Fibroblast of mammary gland (primary cell): ENCODE measurements at places on chromosomes 5 and 9.

GRCh38 chr9:84655447-84655846, 14.1 kb upstream of the NTRK2 start:
- no peak for DNase-seq

DNA sequence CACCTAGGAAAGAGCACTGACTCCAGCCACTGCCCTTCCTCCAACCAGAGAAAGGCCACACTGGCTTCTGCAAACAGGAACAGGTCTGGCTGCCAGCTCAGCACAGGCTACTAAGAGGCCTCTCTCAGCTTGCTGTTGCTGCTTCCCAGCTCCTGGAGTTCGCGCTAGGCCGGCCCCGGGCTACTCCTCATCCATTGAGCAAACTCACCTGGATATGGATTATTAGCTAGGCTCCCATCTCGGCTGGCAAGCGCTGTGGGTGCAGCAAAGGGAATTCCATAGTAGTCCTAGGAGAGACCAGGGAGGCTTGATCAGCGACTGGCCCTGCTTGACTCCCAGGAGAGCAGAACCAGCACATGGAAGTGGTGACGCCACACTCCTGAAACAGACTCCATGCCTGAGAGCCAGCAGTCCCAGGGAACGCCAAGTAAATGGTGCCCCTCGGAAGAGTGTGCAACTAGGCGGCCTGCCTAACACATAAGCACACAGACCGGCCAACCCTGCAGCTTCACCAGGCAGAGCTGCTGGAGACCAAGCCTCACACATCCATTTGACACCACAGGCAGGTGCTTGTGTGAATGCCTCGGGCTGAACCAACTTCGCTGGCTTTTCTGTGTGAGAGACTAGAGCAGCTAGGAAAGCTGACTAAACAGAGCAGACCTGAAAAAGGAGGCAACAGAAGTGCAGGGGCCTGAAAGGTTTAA, 107.2 kb downstream of the UBE2R2 start:
- no peak for DNase-seq

DNA sequence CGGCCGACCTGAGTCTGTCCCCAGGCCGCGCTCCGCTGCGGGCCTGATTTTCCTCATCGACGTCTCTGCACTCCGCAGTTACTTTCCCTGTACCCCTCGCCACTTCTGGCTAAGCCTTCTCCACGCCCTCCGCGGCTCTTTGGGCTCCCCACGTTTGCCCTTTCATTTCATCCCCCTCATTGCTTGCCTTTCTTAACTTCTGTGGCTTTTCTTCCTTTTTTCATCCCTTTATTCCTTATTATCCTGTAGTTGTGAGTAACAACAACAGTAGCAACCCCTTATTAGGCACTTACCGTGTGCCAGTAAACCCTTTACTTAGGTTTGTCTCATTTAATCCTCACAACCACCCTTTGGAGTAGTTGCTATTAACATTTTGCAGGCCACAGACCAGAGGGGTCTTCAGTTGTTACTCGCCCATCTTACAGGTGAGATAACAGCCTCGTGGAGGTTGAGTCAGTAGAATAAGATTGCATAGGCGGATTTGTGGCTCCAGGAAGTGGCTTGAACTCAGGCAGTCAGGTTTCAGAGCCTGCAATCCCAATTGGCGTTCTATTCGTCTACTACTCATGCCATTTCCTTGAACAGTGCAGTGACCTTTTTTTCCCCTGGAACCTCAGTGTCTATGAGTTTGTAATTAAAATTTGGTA, 724 bp downstream of the TCERG1 start:
- DNase-seq, result peak; percentile 64

- DNase-seq, result peak; percentile 70
These were observed 22.8 kb downstream of the C9orf57 start for GRCh38 chr9:72037571-72037970.

- DNase-seq, result no peak
These were observed 20.5 kb upstream of the TTLL11 start for GRCh38 chr9:122113574-122113973.

GRCh38 chr9:128923493-128923883, 2.7 kb downstream of the PHYHD1 start:
- no peak for DNase-seq

DNA sequence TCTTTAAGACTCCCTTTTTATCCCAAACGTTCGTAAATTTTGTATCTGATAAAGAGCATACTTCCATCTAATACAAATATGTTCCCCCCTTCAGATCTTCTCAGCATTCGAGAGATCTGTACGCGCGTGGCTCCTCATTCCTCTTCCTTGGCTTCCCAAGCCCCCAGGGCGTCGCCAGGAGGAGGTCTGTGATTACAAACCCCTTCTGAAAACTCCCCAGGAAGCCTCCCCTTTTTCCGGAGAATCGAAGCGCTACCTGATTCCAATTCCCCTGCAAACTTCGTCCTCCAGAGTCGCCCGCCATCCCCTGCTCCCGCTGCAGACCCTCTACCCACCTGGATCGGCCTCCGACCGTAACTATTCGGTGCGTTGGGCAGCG, 19.9 kb downstream of the CDKN2A start:
- no peak for DNase-seq

- no peak for DNase-seq
These were observed 5.4 kb downstream of the PCDHB15 start for GRCh38 chr5:141250576-141250975.

GRCh38 chr5:1185629-1186350, 15.6 kb upstream of the SLC6A19 start:
- no peak for DNase-seq

GRCh38 chr5:14441641-14442040, 140.0 kb upstream of the OTULINL start:
- no peak for DNase-seq

DNA sequence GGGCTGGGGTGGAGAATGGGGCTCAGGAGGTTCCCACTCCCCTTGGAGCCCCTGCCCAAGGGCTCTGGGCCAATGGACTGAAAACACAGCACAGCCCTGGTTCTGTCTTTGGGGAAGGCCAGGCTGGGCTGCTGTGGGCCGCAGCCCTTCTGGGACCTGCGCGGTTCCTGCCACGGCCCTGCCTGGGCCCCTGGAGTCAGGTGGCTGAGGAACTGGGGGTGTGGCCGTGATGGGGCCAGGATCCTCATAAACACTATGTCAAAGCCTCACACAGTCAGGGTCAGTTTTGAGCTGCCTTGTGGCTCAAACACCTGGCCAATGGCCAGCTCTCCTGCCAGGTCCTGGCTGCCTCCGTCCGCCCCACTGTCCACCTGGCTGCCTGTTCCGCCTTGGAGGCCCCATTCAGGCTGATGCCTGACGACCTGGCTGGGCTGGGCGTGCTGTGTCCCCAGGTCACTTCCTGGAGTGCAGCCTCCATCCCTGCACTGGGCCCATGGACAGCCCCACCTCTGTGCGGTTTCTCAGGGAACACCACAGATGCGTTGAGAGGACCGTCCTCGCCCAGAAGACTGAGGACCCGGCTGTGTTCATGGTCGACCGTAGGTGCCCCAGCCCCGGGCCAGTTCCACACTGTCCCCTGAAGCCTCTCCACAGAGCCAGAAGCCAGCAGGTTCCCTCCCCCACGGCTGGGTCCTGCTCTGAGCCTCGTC, 27.5 kb downstream of the PAEP start:
- no peak for DNase-seq

GRCh38 chr5:143390941-143391340, 12.5 kb downstream of the NR3C1 start:
- DNase-seq, result peak; percentile 54

DNA sequence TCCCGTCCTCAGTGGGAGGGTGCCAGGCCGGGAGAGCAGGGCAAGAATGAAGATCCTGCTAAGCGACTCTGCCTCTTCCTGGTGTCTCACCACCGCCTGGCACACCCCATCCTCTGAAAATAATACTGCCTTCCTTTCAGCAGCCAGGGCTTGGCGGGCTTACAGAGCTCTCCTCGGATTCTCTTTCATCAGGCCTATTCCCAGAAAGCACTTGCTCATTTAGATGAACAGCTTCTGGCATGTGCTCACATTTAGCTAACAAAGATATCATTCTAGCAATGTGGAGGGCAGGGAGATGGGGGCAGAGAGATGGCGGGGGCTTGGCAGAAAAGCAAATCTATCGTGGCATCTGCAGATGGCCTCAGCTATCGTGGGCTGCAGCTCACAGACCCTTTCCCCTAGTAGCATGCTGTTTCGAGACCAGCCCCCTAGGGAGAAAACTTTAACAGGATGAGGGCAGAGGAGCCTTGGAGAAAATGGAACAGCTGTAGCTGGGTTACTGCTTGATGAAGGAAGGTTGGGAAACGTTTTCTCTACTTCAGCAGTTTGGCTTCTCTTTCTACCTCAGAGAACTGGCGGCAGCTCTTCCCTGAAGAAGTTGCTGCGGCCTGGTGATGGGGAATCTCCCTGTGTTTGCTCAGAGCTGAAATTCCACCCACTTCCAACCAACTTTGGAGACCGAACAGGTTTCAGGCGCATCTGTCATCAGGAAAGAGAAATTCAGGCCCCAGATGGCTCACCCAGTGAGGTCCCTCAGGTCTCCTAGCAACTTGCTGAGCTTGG, 102.1 kb downstream of the TMEM174 start:
- DNase-seq, result peak; percentile 34

GRCh38 chr5:52743970-52744369, 43.7 kb upstream of the ITGA1 start:
- DNase-seq, result peak; percentile 47

- DNase-seq, result no peak
These were observed 35.2 kb downstream of the CEP72 start for GRCh38 chr5:647311-647710.

DNA sequence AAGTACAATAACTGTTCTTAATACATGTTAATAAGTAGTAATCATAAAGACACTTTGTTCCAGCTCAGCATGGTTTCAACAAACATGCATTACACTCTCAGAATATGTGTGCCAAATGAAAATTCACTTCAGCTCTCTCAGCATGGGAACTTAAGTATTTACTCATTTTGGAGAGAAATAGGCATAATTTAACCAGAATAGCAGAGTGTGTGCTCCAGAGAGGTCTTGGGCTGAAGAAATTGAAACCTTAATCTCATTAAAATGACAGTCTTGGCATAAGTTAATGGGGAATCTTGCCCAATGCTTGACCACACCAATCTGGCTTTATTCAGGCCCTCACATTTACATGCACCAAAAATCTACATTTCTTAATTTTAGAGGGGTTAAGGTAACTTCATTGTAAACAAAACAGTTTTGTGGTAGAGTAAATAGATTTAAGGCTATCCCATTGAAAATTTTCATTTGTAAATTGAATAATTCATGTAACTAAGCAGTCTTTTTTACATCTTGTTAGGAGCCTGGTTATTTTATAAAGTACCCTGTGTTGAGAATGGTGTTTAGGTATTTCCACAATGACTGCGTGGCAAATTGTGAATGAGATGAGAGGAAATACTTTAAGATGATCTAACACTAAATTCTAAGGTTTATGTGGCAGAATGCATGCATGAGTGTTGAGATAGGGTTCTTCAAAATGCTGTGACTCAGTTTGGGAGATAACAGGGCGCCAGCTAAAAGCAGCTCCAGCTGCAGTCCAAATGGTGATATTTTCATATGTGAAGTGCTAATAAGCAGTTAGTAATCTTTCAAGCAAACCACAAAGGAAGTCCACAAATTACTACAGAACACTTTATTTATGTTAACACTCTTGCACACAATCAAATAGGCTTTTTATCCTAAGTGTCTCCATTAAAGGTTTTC, 11.3 kb upstream of the LOX start:
- peak; percentile 69 for DNase-seq

- no peak for DNase-seq
These were observed 160.9 kb downstream of the CETN3 start for GRCh38 chr5:90248640-90249039.

DNA sequence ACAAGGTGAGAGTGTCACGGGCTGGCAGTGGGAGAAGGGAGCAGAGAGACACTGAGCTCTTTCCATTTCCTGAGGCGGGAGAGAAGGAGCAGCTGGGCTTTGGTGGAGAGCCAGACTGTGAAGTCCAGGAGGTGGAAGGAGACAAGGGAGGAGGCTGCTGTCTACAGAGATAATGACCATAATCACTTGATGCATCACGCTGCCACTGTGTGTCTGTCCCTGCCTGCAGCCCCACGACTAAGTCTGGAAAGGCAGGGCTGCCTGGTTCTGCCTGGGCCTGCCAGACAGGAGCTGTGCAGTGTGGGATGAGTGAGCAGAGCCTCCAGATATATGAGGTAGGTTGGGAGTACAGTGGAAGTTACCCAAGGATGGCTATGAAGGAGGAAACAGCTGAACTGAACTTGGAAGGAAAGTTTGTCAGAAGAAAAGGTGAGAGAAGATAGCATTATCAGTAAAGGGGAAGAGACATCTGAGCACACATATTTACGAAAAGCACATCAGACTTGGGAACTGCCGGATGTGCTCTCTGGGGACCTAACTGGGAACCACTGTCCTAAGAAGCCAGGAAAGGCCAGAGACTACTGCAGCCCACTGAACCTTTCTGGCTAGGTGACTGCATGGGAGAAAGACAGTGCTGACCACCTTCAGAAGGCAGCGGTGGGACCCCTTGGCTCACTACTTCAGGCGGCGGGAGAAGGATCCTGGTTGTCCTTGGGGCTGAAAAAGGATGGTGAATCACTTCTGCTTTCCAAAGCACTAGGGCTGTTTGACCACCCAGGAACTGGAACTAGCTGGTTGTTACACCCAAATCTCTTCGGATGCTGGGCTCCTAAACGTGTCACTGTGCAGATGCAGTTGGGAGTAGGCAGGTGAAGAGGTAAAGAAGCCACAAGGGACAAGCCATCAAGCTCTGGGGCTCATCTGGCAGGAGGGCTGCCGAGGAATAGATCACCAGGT, 12.8 kb upstream of the DDX41 start:
- no peak for DNase-seq

DNA sequence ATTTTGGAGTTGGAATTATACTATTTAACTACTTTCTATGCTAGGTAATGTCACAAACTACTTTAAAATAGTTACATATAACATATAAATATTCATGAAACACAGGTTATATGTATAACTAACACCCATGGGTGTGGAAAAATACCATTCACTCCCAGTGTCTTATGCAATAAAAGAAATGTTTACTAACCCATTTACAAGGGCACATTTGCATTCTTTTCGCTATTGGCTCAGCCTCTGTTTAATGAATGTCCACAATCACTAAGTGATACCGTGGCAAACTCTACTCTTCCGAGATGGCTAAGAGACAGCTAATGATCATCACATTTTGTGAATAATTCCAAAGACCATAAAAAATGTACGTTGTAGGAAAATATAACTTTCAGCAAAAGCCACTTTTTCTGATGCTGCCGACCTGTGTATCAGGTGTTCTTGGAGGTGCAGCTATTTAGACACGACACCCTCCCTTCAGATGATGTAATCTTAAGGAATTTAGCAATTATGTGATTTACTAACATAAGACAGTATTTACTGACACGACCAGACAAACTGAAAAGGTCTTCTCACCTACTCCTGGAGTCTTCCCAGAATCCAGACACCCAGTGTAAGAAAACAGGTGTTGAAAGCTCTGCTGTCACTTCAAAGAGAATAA, 121.7 kb upstream of the FAM120A start:
- no peak for DNase-seq

- DNase-seq, result no peak
These were observed 140.6 kb upstream of the PRLR start for GRCh38 chr5:35370871-35371270.

- peak; percentile 91 for DNase-seq
These were observed 66.7 kb upstream of the ADRA1B start for GRCh38 chr5:159849437-159850083.

- no peak for DNase-seq
These were observed 394.6 kb downstream of the ELAVL2 start for GRCh38 chr9:23431459-23431858.
